ENCODE measurements at places on chromosomes 7 and 10. TPM values are rescaled to one million over a fixed set of nuclear protein-coding genes. Genes with fewer than 3 reads are reported as not detected.

RASA4B gene
- total RNA-seq: 22.6 TPM

EEF1AKMT2 gene
- total RNA-seq: 14.1 TPM

STEAP1B gene
- total RNA-seq: 1.5 TPM

TASOR2 gene
- total RNA-seq: 48.9 TPM

TEX36 gene
- total RNA-seq: not detected

CNNM1 gene
- 0.35 TPM for total RNA-seq

GUSB gene
- 88.6 TPM for total RNA-seq

TLX1 gene
- not detected for total RNA-seq

VWC2 gene
- total RNA-seq: 0.18 TPM

VSTM4 gene
- 18.7 TPM for total RNA-seq

ZNF503 gene
- total RNA-seq: 28.3 TPM

PLCE1 gene
- 10.5 TPM for total RNA-seq

POLR2J2 gene
- total RNA-seq: 14.8 TPM

TBRG4 gene
- 54.3 TPM for total RNA-seq

MCM10 gene
- total RNA-seq: 0.38 TPM

POP7 gene
- 21.5 TPM for total RNA-seq

OIT3 gene
- total RNA-seq: 0.18 TPM

ST8SIA6 gene
- total RNA-seq: 12.5 TPM

ORC5 gene
- 16.0 TPM for total RNA-seq

SHH gene
- 7.3 TPM for total RNA-seq

PIK3AP1 gene
- 71.6 TPM for total RNA-seq

DMBT1 gene
- 43.1 TPM for total RNA-seq

IFRD1 gene
- 46.9 TPM for total RNA-seq

RSPH10B2 gene
- total RNA-seq: 4.8 TPM

All from lower lobe of right lung (tissue), 2 donors.